Pancreas (tissue), 10 donors: ENCODE measurements at places on chromosomes 4 and X.
A peak's percentile ranks its signal among the peaks of the same experiment; 100 is the strongest.

- no peak overlapping the region for H3K27ac ChIP-seq
- DNase-seq, result no peak
- H3K27me3 ChIP-seq, result no peaks in the 10 kb centered on the region
- no peak overlapping the region for H3K4me3 ChIP-seq
These were observed 186.7 kb downstream of the TENM3 start for GRCh38 chr4:182429896-182430295.

DNA sequence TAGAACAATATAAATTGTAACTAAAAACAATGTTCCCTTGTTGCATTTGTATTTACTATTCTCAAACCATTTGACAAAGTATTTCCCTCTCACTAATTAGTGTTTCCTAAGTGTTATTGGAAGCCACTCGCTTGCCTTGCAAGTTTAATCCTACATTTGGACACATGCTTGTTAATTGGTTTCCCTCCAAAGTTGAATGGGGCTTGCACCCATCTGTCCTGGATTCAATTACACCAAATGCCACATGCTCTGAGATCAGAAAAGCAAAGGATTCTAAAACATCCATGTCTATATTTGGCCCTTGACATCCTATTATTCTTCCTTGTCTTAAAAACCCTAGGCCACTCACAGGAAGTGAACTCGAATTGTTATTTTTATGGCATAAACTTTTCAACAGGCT, 146.6 kb downstream of the AMELX start:
- no peaks in the 10 kb centered on the region for H3K27me3 ChIP-seq
- no peak overlapping the region for H3K4me3 ChIP-seq
- no peaks in the 10 kb centered on the region for H3K4me1 ChIP-seq
- DNase-seq, result no peak
- no peaks in the 10 kb centered on the region for H3K36me3 ChIP-seq

DNA sequence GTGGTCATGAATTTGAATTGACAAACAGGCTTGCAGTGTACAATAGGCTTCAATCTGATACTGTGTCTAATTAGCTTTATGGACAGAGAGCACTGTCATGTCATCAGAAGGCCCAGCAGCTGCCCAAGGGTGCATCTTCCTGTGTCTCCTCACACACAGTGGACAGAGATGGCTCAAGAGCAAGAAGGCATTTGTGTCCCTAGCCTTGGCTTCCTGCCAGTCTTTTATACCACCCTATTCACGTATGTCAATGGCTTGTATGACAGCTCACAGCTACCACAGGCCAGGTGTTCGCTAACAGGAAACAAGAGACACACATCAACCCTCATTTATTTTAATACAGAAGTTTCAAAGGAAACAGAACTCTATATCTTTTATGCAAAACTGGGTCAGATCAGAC, 874.0 kb upstream of the AGA start:
- H3K4me1 ChIP-seq, result no peaks in the 10 kb centered on the region
- H3K36me3 ChIP-seq, result no peaks in the 10 kb centered on the region
- DNase-seq, result no peak

DNA sequence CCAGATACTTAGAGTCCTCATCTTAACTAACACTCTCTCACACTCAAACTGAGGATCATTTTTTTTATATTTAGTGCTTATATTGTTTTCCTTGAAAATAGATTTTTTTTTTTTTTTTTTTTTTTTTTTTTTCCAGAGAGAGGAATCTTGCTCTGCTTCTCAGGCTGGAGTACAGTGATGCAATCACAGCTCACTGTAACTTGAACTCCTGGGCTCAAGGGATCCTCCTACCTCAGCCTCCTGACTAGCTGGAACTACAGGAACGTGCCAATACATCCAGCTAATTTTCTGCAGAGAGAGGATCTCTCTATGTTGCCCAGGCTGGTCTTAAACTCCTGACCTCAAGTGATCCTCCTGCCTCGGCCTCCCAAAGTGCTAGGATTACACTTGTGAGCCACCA, 650.3 kb upstream of the ATOH1 start:
- H3K27ac ChIP-seq, result no peak overlapping the region
- H3K27me3 ChIP-seq, result no peaks in the 10 kb centered on the region
- no peak for DNase-seq

- DNase-seq, result no peak
- no peaks in the 10 kb centered on the region for H3K36me3 ChIP-seq
- H3K4me3 ChIP-seq, result no peak overlapping the region
- H3K4me1 ChIP-seq, result no peaks in the 10 kb centered on the region
- H3K27ac ChIP-seq, result no peak overlapping the region
- H3K27me3 ChIP-seq, result peaks cover 3% of the 10 kb centered on the region
These were observed 132.7 kb upstream of the TTC29 start for GRCh38 chr4:147078362-147078761.

DNA sequence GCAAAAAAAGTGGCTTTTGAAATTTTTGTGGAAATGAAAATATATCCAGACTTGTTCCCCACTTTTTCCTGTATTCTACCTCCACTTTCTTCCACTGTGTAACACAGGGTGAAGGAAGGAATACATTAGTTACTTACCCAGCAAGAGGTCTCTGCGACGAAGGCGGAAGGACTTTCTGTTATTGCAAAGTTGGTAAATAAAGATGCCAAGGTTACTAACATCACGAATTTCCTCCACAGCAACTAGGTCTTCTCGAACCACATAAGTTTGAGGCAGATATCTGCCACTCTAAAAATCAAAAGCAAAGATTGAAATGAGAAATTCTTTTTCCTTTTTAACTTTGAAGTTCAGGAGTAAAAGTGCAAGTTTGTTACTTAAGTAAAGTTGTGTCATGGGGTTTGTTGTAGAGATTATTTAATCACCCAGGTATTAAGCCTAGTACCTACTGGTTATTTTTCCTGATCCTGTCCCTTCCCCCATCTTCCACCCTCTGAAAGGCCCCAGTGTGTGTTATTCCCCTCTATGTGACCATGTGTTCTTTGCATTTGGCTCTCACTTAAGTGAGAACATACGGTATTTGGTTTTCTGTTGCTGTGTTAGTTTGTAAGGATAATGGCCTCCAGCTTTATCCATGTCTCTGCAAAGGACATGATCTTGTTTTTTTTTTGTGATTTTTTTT, 5.8 kb downstream of the ITM2A start:
- no peak overlapping the region for H3K4me3 ChIP-seq
- H3K36me3 ChIP-seq, result no peaks in the 10 kb centered on the region
- no peak overlapping the region for H3K27ac ChIP-seq
- H3K27me3 ChIP-seq, result peaks cover 22% of the 10 kb centered on the region
- no peak for DNase-seq

DNA sequence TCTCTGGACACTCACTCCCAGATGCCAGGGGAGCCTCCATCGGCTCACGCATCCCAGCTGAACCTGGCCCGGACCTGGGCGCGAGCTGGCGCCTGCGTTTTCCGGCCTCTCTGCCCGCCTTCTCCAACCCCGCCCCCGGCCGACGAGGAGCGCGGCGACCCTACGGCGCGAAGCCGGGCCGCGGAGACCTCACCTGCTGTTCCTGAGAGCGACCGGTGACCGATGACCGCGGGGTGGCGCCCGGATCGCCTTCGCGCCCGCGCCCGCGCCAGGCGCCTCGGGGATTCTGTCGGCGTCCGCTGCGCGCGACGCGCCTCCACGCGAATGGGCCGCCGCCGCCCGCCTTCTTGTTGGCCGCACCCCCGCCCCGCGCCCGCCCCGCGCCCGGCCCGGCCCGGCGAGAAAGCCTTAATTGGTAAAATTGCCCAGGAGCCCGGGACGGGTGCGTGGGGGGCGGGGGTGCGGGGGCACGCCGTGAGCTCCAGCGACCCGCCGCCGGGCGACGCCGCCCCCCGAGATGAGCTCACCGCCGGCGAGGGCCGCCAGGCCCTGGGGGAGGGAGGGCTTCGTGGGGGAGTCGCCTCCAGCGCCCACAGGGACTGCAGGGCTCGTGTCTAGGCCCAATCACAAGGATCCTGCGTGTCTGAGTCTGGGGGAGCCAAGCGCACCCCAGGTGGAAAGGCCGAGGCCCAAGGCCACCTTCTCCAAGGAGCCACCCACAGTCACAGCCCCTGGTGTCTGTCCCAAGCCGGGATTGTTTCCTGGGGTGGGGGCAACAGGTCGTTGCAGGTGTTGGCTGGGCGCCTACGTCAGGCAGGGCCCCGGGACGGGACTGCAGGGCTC, at the start of gene FLNA:
Gene FLNA (minus strand): TSS at position 322 of the 843 bp plus-strand sequence. CDS start 3,389 bp downstream, outside the sequence.
- H3K27ac ChIP-seq, result peak within 1 kb of the TSS; percentile 55
- peak; percentile 64 for DNase-seq
- no peaks in the 10 kb centered on the region for H3K36me3 ChIP-seq
- H3K4me1 ChIP-seq, result peaks cover 6% of the 10 kb centered on the region
- H3K27me3 ChIP-seq, result no peaks in the 10 kb centered on the region

GRCh38 chrX:16807976-16808542, 21.8 kb downstream of the TXLNG start:
- no peak overlapping the region for H3K27ac ChIP-seq
- H3K27me3 ChIP-seq, result no peaks in the 10 kb centered on the region

DNA sequence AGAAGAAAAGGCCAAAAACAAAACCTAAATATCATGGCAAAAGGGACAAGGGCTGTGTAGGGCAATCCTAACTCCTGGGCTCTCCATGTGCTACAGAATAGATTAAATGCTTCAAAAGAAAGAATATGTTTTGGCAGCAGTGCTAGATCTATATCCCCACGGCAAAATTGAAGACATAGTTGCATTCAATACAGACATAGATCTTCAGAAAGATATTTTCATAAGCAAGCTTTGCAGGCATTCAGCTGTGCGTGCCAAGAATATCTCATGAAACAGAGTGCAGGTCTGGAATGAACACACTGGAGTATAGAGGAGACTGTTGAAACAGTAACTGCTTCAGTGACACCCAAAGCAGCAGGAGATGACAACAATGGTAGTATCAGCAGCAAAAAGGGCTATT, 1476.9 kb downstream of the ARAP2 start:
- no peaks in the 10 kb centered on the region for H3K36me3 ChIP-seq
- no peaks in the 10 kb centered on the region for H3K27me3 ChIP-seq
- H3K4me3 ChIP-seq, result no peak overlapping the region
- DNase-seq, result no peak

DNA sequence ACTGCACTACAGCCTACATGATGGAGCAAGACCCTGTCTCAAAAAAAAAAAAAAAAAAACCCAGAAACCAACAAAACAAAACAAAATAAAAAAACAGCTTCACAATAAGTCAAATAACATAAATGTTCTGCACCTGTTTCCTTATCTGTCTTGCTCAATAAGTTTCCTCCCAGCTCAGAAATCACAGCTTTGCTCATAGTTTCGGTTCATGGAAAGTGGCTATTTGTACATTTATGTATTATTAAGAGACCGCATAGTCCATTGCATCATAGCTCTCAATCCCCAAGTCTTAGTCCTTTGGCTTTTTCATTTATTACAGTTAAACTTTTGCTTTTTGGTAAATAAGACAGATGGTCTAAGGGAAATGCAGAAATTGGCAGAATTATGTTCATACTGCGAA, 24.4 kb upstream of the CFAP299 start:
- no peaks in the 10 kb centered on the region for H3K4me1 ChIP-seq
- no peaks in the 10 kb centered on the region for H3K27me3 ChIP-seq
- H3K36me3 ChIP-seq, result no peaks in the 10 kb centered on the region
- H3K4me3 ChIP-seq, result no peak overlapping the region
